ENCODE measurements at places on chromosomes 7 and 10. TPM values are rescaled to one million over a fixed set of nuclear protein-coding genes. Genes with fewer than 3 reads are reported as not detected.

The PAPSS2 gene
- 8.6 TPM for total RNA-seq

- no peak for DNase-seq
Measured at GRCh38 chr7:55593172-55593514, 20.8 kb upstream of the VOPP1 start.

The C7orf57 gene
- total RNA-seq: not detected

The HOXA1 gene
- 0.13 TPM for total RNA-seq

GRCh38 chr10:114550756-114551635, 107.1 kb downstream of the ABLIM1 start:
- peak; percentile 78 for DNase-seq

DNA sequence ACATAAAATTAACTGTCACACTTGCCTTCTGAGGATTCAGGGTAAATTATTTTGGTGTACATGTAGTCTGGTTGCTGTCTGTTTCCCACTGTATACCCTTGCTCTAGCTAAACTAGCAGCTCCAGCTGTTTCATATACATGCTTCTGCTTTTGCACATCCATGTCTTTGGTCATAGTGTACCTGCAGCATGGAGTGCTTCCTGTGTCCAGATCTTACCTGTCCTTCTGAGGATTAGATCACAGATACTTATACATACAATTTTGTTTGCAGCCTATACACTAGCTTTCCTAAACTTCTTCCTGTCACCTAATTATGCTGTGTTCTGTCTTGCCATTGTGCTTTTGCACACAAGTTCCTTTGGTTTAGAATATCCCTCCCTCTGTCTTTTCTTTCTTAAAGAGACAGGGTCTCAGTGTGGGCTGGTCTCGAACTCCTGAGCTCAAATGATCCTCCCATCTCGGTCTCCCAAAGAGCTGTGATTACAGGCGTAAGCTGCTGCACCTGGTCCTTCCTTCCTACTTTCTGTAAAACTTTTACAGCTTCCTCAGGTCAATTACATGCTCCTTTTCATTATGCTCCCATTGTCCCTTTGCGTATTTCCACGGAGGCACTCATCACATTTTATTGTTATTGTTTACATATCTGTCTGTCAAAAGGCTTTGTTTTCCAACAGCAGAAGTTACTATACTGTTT, 33.8 kb downstream of the TPST1 start:
- no peak for DNase-seq

The TRIM73 gene
- 0.94 TPM for total RNA-seq

GRCh38 chr7:2065528-2065927, 167.2 kb downstream of the MAD1L1 start:
- no peak for DNase-seq

The SPDYE5 gene
- total RNA-seq: not detected

DNA sequence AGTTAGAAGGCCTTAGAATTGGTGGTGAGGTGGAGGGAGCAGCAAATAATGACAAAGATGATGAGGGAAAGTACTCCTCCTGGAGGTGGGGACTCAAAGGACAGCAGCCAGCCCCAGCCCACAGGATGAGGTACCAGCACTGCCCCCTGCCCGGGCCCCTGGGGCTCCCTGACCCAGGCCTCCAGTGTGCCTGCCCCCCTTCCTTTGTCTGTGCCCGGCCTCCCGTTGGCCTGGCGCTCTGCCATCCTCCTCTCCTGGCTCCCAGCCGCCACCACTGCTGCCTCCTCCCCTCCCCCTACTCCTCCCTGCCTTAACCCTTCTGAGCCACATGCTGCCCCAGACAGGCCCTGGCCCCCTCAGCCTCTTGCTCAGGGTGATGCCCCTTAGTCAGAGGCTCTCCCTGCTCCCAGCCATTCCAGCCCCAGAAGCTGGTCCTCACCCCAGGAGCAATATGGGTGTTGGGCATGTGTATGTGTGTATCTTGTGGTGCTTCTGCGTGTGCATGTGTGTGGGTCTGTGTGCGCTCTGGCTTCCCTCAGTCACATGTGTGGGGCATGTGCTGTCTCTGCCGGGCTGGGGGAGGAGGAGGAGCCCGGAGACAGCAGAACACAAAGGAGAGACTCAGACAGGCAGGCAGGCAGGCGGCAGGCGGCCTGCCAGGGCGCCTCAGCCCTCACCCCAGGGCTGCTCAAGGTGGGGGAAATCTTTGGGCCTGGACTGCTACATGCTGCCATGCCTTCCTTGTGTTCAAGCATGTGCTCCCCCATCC, 2.6 kb downstream of the LDB1 start:
- DNase-seq: peak; percentile 92

DNA sequence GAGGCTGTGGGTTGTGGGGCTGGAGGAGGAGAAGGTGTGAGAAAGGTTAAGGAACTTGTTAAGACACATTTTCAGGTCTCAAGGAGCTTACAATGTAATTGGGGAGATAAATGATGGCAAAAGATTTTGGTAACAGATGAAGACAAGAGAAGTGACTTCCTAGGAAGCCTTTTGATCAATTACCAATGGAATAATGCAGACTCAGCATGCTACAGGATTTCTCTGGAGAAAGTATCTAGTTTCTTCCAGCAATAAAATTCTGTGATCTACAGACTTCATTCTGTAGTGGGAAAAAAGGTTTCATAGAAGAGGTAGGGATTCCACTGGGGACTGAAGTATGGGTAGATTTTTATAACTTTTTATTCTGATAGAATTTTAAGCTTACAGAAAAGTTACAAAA, 184.2 kb upstream of the RHOBTB1 start:
- no peak for DNase-seq

DNA sequence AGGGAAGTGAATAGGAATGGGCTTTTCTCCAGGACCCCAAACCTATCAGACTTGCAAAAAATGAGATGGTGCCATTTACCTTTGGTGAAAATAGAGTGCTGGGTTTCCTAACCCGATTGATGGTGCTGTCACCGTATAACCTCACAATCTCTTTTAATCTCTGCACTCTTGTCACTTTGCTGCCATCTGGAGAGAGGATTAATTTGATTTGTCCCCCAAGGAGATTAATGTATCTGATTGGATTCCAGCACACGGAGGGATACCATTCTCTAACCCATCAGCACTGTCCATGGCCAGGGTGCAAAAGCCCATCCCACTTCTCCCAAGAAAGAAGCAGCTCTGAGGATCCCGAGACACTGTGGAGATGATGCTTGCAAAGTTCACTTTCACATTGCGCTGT, 86.3 kb upstream of the NFE2L3 start:
- no peak for DNase-seq

DNA sequence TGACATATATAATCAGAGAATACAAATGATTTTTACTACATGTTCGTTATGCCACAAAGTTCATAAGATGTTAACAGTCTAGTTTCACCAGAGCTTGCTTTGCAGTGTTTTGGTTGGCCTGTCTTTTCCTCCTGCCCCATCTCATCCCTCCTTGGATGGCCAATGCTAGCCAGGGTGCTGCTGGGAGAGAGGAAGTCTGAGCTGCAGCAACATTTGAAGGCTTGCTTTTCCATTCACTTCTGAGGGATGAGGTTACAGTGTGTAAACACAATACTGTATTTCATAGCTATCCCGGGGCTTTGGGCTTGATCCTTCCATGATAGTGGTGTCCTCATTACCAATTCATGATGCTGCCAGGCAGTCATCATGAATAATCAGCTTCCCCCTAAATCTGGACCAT, 170.5 kb downstream of the RAB11FIP2 start:
- DNase-seq: no peak

DNA sequence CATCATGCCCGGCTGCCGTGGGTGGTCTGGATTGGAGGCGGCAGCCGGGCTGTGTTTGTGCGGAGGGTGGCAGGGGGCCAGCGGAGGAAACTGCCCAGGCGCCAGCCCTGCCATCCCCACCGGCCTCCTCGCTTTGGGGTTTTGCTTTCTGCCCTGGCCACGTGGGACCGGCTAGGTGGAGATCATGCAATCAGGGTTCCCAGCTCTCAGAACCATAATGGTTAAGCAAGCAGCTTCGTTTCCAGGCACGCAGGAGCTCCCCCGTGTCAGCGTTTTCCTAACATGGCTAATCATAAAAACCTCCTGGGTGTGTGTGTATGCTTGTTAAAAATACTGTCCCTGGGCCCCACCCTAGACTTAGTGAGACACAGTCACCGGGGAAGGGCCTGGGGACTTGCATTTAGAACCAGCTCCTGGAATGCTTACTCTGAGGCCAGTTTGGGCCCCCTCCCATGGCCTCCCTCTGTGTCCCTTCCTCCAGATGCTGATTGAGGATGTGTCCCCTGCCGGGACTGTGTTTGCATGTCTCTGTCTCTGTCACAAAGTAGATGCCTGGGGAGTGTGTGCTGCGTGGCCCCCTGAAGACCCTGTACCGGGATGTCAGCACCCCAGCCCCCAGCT, 119.3 kb downstream of the CUX1 start:
- DNase-seq: peak; percentile 62

The PNLIP gene
- total RNA-seq: not detected

DNA sequence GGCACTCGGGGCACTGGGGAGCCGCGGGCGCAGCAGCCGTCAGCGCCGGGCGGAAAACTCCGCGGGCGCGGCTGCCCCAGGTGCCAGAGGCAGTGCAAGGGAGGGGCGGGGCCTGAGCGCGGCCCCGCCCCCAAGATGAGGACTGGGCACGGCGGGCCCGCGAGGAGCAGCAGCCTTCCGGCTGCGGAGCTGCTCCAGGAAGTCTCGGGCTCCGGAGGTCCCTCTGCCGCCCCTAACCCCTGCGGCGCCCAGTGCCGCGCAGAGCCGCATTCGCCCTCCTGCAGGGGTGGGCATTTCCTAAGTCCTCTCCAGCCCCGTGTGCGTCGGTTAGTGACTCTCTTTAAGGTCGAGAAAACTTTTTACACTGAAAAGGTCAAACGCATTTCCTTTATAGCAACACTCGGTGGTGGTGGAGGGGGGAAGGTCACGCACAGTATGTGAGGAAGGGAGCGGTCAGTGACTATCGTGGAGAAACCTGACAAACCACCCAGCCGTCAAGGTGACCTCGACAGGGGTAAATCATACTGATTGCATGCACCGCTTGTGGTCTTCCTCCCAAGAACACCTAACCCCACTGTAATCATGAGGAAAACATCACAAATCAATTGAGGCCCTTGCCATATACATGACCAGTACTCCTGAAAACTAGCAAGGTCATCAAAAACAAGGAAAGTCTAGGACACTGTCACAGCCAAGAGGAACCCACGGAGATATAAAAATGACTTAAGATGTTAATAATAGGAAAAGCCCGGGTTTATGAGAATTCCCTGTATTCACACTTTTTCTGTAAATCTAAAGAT, at the start of gene ANXA11:
Gene ANXA11, minus strand, starts transcription at position 61 of the 800 bp plus-strand sequence. CDS start 32,676 bp downstream, outside the sequence.
- DNase-seq: peak; percentile 92

DNA sequence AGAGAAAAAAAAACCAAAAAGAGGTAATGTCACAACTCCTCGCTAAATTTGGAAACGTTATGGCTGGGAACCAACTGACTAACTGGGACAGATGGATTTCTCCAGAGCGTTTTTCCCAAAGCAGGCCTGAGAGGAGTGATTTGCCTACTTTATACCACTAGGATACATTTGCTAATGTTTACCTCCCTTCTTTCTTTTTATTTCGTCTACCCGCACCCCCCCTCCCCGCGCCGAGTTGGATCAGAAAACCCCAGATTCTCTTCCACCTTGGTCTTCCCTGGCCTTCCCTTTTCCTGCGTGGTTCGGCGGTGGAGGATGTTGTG, 7.2 kb downstream of the CPA2 start:
- DNase-seq: no peak

The ACTL6B gene
- total RNA-seq: not detected

DNA sequence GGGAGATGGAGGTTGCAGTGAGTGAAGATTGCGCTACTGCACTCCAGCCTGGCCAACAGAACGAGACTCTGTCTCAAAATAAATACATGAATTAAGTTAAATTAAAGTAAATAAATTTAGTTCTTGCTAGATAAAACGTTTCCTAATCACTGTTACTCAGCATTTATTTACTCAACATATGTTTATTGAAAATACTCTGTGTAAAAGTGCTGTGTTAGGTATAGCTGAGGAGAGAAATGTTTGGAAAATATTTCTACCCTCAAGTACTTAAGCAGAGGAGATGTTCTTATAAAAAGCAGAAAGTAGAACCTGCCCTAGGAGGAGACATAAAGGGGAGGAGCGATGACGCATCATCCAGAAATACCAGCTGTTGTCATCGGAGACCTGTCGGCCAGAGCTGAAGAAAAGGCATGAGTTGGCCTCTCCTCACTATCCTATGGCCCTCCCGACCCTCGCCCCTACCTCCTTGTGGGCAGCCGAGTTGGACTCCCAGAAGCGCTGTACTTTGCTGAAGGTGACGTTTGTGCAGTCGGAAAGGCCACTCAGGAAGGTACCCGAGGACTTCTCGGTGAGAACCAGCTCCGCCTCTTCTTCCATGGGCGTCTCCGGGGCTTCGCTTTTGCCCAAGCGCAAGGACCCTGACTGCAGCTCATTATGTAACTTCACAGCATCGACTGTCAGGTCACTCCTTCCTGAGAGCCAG, 1.1 kb downstream of the RRP12 start:
- no peak for DNase-seq

The HSPA14 gene
- total RNA-seq: 7.3 TPM

- no peak for DNase-seq
Measured at GRCh38 chr7:106731187-106731586, 70.2 kb upstream of the CCDC71L start.

DNA sequence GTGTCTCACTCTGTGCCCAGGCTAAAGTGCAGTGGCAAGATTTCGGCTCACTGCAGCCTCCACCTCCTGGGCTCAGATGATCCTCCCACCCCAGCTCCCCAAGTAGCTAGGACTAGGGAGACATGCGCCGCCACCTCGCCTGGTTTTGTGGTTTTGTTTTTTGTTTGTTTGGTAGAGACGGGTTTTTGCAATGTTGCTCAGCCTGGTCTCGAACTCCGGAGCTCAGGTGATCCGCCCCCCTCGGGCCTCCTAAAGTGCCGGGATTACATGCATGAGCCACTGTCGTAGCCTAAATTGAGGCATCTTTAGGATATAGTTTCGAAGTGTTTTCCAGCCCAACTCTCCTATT, 781 bp downstream of the ZNF727 start:
- DNase-seq: no peak

GRCh38 chr10:13701157-13701919, 114.6 kb downstream of the PRPF18 start:
- no peak for DNase-seq

- no peak for DNase-seq
Measured at GRCh38 chr7:2894118-2894940, 50.2 kb upstream of the GNA12 start.

The SLC39A12 gene
- not detected for total RNA-seq

GRCh38 chr7:109309790-109310189, 740.1 kb downstream of the DNAJB9 start:
- DNase-seq: no peak

The ZNF853 gene
- total RNA-seq: 10.7 TPM

The ARL5B gene
- 5.4 TPM for total RNA-seq

GRCh38 chr10:63700631-63701156, 179.5 kb downstream of the REEP3 start:
- DNase-seq: no peak

The PLEKHA1 gene
- 74.4 TPM for total RNA-seq

DNA sequence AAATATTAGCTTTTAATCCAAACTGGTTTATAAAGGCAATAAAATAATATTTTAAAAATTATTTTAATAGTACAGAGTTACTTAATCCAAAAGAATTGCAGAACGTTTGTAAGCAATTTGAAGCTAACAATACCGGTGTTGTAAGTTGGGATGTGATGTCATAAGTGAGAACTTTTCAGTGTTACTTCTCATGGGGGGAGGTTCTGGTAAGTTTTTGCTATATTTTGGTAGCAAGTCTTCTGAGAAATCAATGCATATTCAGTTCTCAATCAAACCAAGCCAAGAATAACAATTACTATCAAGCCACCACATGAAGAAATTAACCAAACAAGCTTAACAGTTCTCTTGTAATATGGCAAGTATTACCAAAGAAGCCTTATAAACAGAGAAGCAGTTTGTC, 147.1 kb upstream of the ASAH2 start:
- DNase-seq: no peak
